Substantia nigra (tissue), 51 donors: ENCODE measurements at places on chromosomes 5 and 9.

DNA sequence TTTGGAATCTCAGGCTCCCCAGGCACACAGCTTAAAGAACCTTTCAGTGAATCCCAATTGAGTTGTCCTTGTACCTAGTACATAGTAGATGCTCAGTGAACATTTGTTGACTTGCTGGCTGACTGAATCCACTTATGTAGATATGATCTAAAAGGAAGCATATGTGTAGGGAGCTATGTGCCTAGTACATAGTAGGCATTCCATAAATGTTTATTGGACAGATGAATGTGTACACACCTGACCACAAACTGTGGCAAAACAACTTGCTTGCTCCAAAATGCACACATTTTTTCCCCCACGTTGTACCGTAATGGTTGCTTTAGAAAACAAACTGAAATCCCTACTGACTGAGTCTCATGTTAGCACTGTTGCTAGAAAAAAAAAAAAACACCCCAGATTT lies 80.2 kb upstream of the IL12B start:
- no peak for DNase-seq

DNA sequence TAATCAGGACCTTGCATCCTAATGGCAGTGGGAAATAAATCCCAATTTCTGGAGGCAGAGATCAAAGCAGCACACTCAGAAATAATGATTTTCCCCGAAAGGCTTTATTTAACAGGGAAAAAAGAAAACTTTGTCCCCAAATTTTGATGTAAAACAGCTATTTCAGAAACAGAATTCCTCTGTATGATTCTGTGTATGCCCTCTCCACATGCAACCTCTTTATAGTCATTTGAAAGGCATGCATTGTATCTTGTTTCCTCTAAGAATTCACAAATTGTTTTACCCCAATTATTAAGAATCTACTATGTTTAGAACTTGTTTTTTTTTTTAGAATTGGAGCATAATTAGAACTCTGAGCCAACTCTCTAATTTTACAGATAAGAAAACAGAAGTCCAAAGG lies 2.7 kb upstream of the PTAR1 start:
- DNase-seq = no peak

DNA sequence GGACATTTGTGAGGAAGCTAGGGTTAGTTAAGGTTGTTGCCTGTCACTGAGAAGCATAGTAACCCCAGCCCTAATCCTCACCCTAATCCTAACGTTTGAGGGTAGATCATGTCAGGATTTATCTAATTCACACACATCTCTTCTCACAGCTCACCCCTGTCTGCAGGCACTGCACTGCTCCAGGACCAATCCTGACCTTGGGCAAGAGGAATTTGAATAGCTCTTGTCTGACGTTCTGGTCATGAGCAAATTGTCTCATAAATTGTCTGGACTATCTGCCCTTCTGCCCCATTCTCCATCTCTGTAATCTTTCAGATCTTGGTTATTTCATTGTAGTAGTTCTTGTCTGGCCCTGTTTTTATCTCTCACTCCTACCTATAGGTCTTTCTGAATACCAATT lies 18.7 kb downstream of the CRHBP start:
- no peak for DNase-seq

GRCh38 chr5:149210968-149211490 lies 60.6 kb upstream of the AFAP1L1 start:
- no peak for DNase-seq

DNA sequence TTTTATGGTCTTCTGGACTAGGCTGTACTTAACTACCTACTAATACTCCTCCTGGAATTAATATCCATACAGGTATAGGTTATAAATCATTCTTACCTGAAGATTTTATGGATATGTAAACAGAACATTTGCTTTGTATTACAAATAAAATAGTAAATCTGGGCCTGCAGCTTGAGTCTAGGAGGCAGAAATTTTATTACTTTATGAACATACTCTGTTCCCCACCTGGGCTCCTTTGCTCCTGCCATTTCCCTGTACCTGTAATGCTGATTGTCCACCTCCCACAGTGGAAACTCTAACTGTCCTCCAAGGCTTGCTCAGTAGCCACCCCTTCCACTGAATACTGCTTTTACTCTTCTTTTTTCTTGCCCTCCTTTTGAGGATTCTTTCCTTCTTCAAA lies 108.0 kb downstream of the PAM start:
- no peak for DNase-seq

- DNase-seq = no peak
These were observed 83.2 kb upstream of the ANKH start for GRCh38 chr5:14954616-14955343.

GRCh38 chr9:116927726-116928125 lies 240.6 kb downstream of the TRIM32 start:
- DNase-seq = no peak

DNA sequence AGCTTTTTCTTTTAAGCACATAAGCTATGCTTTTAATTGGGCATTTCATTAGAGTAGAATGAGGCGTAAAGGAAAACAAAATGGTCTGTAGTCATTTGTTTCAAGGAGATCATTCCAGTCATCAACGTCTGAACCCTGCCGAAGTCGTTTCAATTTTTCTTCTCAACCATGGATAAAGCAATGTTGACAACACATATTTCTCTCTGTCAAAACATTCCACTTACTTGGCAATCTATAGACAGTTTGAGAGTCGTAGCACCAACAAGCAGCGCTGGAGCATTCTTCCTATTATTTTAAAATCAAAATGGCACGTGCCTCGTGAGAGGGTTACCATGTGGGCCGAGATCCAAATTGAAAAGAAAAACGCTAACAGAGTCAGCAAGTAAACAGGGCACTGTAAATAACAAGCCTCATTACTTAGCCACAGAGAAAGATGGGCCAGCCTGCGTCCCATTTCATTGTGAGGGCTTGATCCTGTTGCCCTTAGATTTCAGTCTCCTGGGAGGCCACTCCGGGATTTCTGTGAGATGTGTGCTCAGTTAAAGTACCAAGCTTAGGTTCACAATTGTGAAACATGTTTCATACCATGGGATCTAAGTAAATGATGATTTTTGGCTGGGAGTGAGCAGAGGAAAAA lies 422.9 kb downstream of the DTWD2 start:
- no peak for DNase-seq

DNA sequence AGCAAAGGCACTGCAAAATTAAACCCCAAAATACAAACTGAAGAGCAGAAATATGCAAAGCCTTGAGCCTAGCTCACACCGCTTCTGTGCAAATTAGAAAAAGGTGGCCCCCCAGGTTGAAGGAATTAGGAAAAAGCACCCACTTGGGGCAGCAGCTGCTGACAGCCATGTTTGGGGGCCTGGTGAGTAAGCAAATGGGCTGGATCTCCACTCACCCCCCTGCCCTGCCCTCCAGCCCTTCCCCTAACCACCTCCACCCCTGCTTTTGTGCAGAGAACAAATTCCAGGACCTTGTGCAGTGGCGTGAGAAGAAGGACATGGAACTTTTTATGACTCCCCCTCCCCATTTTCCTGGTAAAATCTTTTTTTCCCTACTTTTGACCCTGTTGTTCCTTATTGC lies 92.0 kb upstream of the DNAH5 start:
- no peak for DNase-seq

DNA sequence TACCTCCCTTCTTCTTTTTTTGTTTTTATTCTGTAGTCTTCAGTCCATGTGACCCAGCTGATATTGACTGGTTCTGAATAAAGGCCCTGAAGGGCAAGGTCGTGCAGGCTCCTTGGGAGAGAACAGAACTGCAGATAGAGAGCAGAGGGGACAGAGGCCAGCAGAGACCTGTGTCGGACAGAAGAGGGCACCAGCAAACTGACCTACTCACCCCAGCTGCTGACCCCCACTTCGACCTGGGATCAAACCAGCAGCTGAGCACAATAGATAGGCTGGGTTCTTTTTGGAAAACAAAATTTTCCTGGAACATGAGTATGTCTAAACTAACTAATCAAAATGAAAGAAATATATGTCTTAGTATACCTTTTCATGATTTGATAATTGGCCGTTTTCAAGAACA lies 695.1 kb downstream of the NR2F1-AS1 start:
- no peak for DNase-seq

DNA sequence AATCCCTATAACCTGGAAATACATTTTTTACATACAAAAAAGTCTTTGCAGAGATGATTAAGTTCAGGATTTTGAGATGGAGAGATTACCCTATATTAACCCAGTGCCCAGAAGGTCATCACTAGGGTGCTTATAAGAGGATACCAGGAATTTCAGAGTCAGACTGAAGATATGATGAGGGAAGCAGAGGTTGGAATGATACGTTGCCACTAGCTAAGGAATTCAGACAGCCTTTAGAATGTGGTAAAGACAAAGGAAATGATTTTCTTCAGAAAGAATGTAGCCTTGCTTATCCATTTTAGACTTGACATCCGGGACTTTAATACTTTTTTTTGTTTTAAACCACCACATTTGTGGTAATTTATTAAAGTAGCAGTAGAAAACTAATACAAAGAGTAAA lies 2176.8 kb upstream of the C9orf72 start:
- no peak for DNase-seq

DNA sequence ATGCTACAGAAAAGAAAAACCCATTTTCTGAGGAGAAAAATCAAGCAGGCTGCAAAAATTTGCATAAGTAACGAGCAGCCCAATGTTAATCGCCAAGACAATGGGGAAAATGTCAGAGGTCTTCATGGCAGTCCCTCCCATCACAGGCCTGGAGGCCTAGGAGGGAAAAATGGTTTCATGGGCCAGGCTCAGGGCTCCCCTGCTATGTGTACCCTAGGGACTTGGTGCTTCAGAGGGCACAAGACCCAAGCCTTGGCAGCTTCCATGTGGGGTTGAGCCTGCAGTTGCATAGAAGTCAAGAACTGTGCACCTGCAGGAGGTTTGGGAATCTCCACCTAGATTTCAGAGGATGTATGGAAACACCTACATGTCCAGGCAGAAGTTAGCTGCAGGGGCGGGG lies 10.4 kb downstream of the CAAP1 start:
- no peak for DNase-seq

- no peak for DNase-seq
These were observed 189.0 kb downstream of the HCN1 start for GRCh38 chr5:45507178-45507577.

DNA sequence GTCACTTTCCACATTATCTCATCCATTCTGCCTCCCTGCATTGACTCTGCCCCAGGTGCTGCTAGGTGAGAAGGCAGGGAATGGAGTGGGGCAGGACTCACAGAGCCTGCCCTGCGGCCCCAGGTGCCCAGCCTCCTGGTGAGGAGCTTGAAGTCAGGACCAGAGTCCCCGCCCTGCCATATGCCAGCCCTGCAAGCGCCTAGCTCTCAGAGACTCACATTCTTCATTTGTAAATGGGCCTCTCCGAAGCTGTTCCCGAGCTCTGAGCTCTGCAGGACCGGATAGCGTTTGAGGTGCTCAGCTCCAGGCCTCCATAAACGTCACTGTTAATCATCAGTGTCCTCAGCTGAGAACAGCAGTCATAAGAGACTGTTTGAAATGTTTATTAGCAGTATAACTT lies 75.1 kb upstream of the STXBP1 start:
- DNase-seq = no peak

DNA sequence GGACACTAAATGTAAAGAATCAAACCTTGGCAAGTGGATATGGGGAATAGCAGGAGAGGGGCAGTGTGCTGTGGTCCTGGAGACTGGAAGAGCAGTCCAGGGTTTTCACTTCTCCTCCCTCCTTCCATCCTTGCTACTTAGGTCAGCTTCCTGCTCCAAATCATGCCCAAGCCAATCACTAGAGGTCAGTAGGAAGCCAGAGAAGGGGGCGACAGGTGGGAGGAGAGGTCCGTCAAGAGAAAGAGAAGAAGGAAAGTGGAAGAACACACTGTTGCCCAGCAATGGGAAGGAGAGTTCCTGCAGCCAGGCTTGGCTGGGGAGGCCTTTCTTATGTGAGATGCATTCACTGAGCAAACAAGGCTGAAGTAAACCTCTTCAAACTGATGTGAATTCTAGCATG lies 289.6 kb downstream of the DTWD2 start:
- no peak for DNase-seq

GRCh38 chr5:158064334-158065123 lies 205.6 kb upstream of the CLINT1 start:
- DNase-seq = no peak

GRCh38 chr5:87423755-87424154 lies 11.0 kb upstream of the CCNH start:
- no peak for DNase-seq

DNA sequence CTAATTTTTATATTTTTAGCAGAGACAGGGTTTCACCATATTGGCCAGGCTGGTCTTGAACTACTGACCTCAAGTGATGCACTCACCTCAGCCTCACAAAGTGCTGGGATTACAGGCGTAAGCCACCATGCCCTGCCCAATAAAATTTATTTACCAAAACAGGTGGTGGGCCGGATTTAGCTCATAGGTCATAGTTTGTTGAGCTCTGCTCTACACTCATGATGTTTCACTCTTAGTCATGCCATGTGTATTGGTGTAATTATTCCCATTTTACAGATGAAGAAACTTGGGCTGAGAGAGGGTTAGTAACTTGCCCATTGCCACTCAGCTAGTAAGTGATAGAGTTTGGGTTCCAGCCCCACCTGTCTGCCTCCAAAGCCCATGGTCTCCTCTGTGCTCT lies 93.1 kb upstream of the WWC1 start:
- no peak for DNase-seq

DNA sequence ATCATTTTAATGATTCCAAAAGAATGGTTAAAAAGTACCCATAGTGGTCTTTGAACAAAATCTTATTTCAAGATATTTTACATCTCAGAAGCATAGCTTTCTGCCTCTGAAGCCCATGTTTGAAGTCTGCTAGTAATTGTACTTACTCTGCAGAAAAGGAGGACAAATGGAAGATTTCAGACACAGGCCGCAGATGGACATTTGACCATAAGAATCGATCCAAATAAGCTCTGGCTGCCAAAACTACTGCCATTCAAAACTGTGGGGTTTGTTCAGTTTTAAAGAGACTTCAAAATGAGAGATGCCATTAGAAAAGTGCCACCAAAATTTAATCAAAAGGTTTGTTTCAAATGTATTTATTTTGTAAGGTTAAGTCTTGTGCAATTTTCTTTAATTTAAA lies 306.7 kb downstream of the DTWD2 start:
- DNase-seq = no peak

- DNase-seq = no peak
These were observed 434.0 kb downstream of the NFIB start for GRCh38 chr9:13879981-13880380.

DNA sequence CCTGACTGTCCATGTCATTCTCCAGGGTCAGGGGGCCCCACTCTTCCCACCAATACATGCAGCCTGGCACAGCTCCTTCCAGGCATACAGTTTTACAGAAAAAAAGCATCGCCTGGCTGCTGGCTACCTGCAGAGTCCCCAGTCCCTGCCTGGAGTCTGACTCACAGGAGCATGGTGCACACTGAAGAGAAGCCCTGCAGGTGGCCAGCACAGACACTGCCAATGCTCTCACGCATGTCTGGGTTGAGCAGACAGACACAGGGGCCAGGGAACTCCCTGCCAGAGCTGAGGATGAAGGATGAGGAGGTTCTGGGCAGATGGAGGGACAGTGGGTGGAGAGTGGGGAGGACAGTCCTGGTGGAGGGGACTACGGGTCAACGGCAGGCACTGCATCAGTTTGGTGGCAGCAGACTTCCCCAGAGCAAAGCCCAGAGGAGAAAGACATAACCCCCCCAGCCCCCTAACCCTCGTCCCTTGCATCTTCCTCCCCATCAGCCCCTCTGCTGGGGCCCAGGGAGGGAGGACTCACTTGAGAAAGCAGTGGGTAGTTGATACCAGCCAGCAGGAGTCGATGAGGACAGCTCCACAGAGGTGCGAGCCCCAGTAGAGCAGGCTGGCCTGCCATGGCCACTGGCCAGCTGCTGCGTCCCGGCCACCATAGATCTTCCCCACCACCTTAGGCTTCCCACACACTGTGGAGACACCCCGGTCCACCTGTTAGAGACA lies 72.9 kb upstream of the SPTLC1 start:
- no peak for DNase-seq

GRCh38 chr5:165525271-165525670 lies 2019.9 kb downstream of the MAT2B start:
- DNase-seq = no peak
